Jurkat, Clone E6-1 (cell line): ENCODE measurements at places on chromosomes 6 and 20.

- DNase-seq: no peak
These were observed 6.8 kb upstream of the SNHG17 start for GRCh38 chr20:38441916-38442315.

GRCh38 chr6:168208402-168208801, 111.2 kb downstream of the DACT2 start:
- DNase-seq: no peak

- DNase-seq: no peak
These were observed 84.1 kb downstream of the PRND start for GRCh38 chr20:4805663-4806449.

- DNase-seq: no peak
These were observed 21.7 kb downstream of the GDAP1L1 start for GRCh38 chr20:44268802-44269201.

DNA sequence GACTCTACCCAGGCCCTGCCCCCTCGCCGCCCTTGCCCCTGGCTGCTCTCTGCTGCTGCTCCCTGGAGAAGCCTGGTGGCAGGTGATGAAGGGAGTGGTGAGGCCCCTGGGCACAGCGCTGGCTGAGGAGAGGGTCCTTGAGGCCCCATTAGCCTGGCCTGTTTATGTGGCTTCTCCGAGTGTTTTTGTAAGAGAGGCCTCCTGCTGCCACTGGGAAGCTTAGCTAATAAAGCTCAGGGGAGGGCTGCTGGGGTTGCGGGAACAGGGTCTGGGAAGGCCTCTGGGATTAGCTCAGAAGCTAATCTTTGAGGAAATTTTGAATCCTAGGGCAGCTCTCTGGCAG, 15.5 kb downstream of the EBF4 start:
- DNase-seq: no peak

GRCh38 chr6:56551409-56552120, 91.1 kb downstream of the DST start:
- DNase-seq: no peak

DNA sequence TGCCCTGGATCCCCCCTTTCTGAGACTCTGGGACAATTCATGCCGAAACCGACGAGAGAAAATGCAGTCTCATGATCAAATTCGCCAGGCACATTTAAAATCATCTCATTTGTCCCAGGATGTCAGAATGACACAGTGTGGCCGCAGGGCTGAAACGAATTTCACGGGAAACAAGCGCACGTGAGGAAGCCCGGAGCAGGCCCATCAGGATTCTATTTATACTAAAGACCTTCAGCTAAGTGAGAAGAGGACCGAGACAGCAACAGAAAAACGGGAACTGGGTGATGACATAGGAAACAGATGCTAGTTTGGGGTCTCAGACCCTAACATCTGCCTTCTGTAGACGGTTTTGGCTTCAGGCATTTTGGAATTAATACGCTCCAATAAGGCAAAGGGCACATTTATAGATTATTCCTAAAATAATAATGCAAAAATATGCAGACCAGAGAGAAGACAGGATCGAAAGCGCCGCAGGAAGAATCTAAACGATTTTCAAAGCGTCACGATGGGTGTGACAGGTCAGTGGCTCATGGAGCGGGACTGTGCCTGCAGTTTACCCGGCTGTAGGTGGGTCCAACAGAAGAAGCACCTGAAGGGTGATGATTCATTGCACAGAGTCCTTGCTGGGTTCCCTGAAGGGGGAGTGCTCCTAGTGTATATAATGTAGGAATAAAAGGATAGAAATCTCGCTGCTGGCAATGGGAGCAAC, 80.8 kb upstream of the MPC1 start:
- DNase-seq: no peak
